ENCODE measurements at places on chromosomes 1 and 21.

DNA sequence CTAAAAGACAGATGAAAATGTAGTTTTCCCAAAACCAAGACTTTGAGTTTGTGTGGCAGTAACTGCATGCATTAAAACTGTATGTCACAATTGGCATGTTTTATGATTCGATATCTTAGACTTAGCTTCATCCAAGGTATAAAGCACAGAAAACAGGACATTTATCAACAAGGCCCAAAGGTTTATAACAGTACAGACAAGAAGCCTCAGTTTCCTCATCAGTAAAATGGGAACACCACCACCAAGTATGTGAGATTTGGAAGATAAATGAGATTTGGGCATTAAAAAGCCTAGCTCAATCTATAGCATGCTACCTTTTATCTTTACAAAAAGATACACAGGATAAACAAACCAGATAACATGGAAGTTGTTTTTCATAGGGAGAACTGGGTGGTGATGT is 128.5 kb downstream of the DAB1 start:
- DNase-seq, result no peak

DNA sequence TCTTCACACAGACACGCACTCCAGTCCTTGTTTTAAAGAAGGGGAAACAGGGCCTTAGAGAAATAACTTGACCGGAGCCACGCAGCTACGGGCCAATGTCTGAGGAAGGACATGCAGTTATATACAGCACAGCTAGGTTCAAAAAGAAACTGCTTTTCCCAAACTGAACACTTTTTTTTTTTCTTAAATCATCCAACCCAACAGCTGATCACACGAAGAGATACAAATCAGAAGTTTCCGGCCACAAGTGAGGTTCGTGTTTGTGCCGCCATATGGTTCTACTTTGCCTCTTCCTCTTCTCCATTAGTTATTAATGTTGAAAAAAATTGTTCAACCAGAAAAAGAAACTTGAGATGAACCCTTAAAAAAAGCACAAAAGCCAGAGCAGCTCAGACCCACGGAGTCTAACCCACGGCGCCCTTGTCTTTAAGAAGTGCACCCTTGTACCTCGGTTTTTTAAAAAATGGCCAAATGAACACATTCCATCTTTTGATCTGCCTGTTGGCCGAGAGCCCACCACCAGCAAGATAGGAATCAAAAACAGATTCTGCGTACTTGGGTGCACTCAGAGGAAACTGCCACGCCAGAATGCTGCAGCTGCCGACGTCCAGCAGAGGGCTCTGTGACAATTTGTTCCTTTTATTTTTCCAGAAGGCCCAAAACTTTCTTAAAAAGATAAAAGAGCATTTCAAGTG is 78.9 kb downstream of the SLC66A1 start:
- peak; percentile 84 for DNase-seq

DNA sequence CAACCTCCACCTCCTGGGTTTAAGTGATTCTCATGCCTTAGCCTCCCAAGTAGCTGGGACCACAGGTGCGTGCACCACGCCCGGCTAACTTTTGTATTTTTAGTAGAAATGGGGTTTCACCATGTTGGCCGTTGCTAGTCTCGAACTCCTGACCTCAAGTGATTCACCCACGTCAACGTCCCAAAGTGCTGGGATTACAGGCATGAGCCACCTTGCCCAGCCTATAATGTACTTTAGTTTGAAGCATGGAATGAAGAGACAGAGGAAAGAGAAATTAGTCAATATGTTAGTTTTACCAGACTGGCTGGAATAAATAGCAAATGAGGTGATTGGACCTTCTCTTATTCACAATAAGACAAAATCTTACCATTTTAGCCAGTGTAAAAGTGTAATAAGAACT is 89.0 kb downstream of the GTF2B start:
- no peak for DNase-seq

GRCh38 chr1:199490769-199491527 is 536.6 kb upstream of the NR5A2 start:
- no peak for DNase-seq

DNA sequence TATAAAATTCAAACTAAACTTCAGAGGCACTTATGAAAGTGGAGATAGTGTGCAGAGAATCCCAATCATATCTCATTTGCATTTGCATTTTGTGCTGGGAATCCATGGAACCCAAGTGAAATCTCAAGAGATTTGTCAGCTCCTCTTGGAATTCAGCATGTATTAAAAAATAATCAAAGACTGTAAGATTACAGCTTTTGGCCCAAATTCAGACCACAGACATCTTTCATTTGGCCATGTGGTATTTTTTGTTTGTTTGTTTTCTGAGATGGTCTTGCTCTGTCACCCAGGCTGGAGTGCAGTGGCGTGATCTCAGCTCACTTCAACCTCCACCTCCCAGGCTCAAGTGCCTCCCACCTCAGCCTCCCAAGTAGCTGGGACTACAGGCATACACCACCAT is 3.8 kb upstream of the CACYBP start:
- no peak for DNase-seq

DNA sequence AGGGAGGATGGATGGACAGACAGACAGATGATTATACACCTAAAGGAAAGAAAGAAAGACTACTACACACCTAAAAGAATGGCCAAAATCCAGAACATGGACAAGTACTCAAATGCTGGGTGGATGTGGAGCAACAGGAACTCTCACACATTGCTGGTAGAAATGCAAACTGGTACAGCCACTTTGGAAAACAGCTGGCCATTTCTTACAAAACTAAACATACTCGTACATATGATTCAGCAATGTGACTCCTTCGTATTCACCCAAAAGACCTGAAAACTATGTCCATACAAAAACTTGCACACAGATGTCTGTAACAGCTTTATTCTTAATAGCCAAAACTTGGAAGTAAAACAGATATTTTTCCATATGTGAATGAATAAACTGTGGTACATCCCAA is 51.3 kb downstream of the PRPF38A start:
- no peak for DNase-seq

DNA sequence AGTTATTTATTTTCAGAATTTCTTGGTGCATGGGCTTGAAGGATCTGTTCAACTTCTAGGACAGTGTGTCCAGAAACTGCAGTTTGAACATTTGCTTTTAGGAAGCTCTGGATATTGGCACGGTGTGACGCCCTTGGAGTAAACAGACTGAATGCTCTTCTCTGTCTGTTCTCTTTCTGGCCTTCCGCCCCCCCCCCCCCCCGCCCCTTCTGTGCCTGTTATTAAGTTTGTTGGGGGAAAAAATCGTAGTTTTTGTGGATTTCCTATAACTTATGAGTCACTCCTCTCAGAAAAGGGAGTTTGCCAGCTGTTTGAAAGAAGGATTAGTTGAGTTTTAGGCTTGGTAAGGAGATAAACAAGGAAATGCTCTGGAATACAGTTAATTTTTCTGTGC is 1.2 kb downstream of the KCTD3 start:
- peak; percentile 53 for DNase-seq

DNA sequence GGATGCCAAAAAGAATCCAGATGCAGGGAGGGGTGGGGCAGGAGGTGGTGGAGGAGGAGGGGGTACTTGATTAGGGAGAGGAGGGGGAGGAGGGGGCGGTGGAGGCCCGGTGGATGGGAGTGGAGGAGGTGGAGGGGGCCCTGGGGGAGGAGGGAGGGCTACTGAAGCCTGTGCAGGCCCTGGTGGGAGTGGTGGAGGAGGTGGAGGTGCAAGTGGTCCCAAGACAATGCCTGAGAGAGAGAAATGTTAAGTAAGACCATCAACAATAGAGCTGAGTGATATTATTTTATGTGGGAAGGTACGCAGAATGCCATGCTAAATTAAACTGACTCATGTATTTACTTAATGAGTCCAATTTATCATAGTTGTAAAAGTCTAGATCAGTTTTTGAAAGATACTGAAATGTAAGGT is 86.8 kb upstream of the LBR start:
- DNase-seq, result no peak

DNA sequence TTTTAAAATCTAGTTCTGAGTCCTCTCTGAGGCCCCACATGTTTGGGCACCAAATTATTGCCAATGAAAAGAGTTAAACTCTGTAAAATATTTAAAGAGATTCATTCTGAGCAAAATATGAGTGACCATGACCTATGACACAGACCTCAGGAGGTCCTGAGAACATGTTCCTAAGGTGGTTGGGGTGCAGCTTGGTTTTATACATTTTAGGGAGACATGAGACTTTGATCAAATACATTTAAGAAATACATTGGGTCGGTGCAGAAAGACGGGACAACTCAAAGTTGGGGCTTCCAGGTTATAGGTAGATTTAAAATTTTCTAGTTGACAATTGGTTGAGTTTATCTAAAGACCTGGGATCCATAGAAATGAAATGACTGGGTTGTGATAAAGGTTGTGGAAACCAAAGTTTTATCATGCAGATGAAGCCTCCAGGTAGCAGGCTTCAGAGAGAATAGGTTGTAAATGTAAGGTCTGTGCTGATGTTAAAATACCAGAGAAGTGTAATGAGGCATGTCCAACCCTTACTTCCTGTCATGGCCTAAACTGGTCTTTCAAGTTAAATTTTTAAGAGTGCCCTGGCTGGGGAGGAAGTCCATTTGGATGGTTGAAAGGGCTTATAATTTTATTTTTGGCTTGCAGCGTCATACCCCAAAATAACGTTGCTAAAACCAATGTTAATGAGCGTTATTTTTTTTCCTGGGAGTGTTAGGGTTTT is 274.9 kb downstream of the NUF2 start:
- DNase-seq, result no peak

GRCh38 chr1:112458756-112459155 is 50.0 kb upstream of the WNT2B start:
- no peak for DNase-seq
